ENCODE measurements at places on chromosomes 7 and 10.

DNA sequence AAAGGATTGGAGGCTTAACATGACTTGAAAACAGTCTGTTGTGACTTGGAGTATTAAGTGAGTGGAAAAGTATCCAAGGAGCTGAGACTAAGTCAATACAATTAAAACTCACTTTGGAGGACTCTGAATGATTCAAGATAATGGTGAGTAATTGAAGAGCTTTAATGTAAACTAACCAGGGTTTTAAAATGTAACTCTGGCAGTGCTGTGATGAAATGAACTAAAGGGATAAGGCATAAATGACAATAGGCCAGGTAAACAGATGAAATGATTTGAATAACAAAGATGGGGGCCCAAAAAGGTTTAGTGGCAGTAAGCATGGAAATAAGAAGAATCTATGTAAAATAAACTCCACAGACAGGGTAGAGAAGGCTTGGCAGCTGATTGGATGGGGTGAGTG is 316.5 kb upstream of the CACNA2D1 start:
- DNase-seq: no peak

- DNase-seq: no peak
Observed at GRCh38 chr7:51067757-51068156, 248.9 kb downstream of the COBL start.

DNA sequence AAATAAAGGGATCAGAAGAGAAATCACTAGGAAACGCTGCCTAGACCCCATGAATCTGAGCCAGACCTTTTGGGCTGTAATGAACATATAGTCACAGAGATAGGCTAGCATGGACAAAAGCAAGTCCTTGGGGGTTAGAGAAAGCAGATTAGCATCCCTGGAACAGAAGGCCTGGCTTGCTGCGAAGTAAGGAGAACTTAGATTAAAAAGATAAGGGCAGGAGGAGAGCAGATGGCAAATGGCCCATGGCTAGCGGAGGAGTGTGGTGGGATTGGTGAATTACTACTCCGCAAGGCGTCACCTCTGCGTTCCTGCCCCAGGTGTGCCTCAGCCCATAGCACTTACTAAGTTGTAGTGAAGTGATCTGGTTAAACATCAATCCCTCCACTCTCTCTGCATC is 92.3 kb upstream of the ZNF438 start:
- no peak for DNase-seq

GRCh38 chr10:61640856-61641255 is 21.9 kb upstream of the CABCOCO1 start:
- no peak for DNase-seq

DNA sequence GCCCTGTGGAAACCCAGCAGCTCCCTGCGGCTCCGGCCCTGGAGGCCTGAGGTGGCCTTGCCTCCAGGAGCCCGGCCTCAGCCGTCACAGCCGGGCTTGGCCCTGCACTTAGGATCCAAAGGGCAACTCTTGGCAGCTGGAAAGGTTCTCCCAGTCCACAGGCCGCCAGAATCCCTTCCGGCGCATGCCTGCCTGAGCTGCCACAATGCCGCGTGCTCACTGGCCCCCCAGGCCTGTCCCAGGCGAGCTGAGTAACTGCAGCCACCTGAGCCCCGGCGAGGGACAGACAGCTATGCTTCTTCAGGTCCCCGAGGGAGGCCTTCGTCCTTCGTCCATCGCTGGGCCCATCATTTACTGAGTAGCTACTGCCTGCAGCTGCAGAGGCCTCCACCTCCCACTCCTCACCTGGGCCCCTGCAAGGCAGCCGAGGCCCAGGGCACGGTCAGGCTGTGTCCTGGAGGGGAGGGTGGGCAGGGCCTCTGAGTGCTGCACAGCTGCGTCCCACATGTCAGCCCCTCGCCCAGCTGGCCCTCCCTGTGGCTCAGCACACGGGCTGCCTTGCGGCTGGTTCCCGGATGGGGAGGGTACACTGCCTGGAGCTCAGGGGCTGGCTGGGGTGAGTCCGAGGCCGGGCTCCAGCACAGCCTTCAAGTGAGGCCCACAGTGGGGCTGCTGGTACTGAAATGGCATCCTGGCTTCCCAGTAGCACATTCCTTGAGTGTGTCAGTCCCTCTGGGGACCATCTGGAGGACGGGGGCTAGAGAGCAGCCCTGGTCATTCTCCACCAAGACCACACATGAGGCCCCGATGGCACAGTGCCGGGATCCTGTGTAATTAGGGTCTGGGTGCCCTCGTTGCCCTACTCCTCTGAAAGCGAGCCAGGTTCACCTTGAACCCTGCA is 172.5 kb downstream of the ELFN1 start:
- DNase-seq: peak; percentile 17

GRCh38 chr7:88628363-88629085 is 131.0 kb upstream of the ZNF804B start:
- no peak for DNase-seq

- no peak for DNase-seq
Observed at GRCh38 chr10:7458556-7458955, 47.7 kb upstream of the SFMBT2 start.

DNA sequence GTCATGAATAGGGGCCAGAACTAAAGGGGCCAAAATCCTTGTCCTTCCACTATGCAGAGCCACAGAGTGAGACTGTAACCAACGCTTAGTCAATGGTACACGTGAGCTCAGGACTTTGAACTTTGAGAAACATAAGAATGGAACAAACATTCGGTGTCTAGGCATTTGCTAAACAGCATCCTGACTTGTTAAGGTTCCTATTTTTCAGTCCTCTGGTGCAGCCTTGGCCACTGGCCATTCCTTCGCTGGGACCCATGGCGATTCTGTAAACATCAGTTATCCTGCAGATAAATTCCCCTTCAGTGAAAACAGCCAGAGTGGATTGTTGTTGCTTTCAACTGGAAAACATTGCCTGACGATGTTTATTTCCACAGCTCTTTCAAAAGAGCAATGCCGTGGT is 266.8 kb downstream of the SORCS1 start:
- peak; percentile 26 for DNase-seq

DNA sequence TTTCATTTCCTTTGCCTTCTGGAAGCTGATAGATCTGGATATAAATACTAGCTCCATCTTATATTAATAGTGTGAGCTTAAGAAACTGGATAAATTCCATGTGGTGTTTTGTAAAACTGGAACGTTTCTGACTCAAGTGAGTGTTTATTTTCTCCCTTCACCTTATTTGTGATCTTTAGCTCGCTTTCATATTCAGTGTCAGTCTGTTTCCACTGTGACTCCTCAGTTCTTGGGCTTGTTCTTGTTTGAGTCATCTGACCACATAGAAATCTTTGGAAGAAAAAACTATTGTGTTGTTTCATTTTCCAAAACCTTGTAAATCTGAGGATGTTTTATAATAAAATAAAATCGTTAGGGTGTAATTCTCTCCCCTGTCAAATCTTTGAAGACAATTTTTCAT is 186.4 kb downstream of the POLR1F start:
- no peak for DNase-seq

GRCh38 chr10:58435297-58435985 is 50.2 kb downstream of the TFAM start:
- DNase-seq: no peak

GRCh38 chr10:44786286-44786850 is 124.8 kb upstream of the TMEM72 start:
- DNase-seq: no peak

GRCh38 chr7:30306976-30307375 is 22.6 kb downstream of the ZNRF2 start:
- no peak for DNase-seq

DNA sequence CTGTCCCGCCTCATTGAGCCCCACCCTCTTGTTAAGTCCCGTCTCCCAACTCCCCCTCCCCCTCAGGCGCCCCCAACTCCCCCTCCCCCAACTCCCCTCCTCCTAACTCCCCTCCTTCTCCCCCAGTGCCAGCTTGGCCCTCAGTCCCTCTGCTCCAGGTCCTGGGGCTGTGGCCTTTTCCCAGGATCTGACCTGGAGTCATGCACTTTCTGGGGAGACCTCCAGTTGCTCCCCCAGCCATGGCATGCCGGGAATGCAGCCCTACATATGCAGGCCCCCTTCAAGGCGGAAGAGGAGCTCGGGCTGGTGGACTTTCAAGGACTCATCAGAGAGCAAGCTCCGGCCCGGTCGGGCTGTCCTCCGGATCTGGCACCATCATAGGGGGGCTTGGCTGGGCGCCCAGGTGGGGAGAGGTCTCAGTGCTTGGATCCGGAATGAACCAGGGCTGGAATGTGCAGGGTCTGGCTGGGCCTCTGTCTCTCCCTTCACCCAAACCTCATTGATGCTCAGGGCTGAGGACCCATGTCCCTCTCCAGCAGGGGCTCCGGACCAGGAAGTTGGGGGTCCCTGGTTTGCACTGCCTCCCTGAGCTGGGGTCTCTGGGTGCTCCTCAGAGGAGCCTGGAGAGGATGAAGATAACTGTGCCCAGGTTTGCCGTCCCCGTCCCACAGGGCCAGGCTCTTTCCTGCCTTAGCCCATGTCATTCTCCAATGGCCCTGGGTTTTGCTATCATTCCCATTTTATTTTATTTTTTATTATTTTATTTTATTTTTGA is 41.1 kb downstream of the TMEM270 start:
- no peak for DNase-seq

DNA sequence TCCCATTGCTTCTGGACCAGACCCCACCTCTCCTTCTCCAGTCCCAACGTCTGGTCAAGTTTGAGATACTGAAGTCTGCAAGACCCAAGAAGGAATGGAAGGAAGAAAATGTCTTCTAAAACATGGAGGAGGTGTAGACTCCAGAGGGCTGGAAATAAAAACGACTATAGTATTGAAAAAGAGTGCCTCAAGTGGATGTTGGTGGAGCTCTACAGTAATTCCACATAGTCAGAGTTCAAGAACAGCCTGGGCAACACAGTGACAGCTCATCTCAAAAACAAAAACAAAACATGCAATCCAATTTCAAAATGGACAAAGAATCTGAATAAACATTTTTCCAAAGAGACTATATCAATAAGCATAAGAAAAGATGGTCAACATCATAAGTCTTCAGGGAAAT is 2.3 kb upstream of the PCGF6 start:
- DNase-seq: no peak

DNA sequence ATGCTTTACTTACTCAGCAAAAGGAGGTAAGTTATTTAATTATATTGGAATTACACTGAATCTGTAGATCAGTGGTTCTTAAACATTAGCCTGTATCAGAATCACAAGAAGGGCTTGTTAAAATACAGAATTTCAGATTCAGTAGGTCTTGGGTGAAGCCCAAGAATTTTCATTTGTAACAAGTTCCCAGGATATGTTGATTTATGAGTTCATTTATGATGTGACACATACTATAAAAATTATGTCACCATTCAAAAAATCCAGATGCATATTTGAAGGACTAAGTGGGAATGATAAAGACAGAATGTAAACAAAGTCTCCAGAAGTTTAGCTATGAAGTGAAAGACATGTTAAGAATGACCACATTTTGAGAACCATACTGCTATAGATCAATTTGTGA is 52.3 kb downstream of the HECTD2 start:
- DNase-seq: no peak

DNA sequence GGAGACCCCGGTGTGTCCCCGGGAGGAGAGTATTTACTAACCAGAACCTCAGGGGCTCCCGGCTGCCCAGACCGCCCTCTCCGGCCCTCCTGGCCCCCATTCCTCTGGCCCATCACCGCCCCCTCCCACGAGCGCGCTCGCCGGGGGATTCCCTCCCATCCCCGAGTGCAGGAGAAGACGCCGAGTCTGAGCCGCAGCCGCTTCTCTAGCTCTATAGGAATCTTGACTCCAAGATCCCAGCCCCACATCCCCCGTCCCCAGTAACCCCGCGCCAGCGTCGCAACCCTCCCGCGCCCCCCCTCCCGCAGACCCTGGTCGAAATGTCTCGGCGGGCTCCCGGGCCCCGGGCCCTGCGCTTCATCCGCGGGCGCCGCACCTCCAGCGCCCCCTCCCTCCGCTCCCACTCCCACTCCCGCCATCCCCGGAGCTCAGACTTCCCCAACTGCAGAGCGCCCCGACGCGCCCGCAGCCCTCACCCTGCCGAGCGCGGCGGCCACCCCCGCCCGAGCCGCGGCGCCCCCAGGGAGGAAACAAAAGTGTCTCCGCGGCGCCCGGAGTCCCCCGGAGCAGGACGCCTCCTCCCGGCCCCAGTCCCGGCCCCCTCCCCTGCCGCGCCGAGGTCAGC is 541 bp downstream of the ELMO1 start:
- DNase-seq: no peak

DNA sequence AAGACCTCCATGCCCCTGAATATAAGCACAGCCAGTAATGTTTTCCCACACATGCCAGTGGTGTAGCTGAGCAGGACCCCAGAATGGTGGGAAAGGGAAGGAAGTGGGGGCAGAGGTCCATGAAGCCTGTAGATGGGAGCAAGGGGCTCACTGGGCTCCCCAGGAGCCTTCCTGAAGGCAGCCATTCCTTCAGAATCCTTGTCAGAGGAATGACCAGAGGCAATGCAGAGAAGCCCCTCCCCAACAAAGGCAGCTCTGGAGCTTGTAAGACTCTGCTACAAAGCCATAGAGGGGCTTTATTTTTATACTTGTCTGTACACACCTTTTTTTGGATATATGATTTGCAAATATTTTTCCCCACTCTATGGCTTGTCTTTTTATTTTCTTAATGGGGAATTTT is 165.0 kb upstream of the TCF7L2 start:
- no peak for DNase-seq

DNA sequence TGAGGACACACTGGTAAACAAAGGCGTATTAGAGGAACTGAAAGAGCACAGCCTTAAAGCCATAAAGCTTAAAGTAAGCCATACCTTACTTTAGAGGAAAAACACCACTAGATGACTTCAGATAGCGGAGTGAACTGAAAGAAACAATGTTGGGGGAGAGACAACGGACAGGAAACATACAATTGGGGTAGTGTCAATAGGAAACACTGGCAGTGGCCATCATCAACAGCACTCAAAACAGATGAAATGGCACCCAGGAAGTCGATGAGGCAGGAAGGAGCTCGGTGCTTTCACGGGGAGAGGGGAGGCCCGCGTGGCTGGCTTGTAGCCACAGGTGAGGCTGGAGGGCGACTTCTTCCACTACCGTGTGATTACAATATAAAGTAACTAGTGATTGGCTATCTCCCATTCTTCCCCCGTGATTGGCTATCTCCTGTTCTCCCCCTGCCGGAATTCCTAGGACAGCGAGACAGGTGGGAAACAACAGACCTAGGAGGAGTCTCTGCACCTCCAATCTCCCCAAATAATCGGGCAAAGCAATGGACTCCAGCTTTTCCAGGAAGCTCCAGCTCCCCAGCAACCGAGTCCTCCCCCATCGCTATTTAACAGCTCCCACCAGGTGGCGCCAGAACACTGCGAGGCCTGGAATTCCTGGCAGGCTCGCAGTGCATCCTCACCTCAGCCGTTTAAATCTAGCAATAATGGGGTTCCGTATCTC is 2.4 kb upstream of the TAS2R38 start:
- DNase-seq: peak; percentile 86

All from left colon (tissue), 2 donors.